ENCODE measurements at places on chromosomes 7 and 10.

- no peak for DNase-seq
These were observed 116.1 kb downstream of the INSYN2A start for GRCh38 chr10:127080317-127080716.

GRCh38 chr7:124930655-124931597, 1.3 kb upstream of the POT1 start:
- DNase-seq, result no peak

GRCh38 chr7:140044251-140044650, 18.5 kb downstream of the PARP12 start:
- no peak for DNase-seq

DNA sequence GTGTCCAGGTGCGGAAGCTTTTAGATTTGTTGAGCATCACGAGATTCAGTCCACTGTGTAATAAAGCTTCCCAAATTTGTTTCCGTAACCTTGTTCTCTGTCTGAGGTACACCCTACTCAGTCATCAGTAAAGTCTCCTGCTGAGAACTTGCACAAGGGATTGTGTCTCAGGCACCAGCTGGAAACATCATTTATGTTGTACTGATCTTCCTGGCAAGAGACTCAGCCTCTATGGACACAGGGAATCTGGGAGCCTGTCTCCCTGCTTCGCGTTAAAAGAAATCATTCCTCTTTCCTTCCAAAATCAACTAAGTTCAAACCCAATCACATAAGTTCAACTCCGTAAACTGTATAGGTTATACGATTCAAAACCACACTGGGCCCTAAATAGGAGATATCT, 336.8 kb downstream of the GPR37 start:
- DNase-seq, result no peak

- DNase-seq, result no peak
These were observed 315.9 kb downstream of the SNX13 start for GRCh38 chr7:17624379-17624778.

- DNase-seq, result peak; percentile 33
These were observed 81.9 kb upstream of the DYNC1I1 start for GRCh38 chr7:95690367-95690947.

DNA sequence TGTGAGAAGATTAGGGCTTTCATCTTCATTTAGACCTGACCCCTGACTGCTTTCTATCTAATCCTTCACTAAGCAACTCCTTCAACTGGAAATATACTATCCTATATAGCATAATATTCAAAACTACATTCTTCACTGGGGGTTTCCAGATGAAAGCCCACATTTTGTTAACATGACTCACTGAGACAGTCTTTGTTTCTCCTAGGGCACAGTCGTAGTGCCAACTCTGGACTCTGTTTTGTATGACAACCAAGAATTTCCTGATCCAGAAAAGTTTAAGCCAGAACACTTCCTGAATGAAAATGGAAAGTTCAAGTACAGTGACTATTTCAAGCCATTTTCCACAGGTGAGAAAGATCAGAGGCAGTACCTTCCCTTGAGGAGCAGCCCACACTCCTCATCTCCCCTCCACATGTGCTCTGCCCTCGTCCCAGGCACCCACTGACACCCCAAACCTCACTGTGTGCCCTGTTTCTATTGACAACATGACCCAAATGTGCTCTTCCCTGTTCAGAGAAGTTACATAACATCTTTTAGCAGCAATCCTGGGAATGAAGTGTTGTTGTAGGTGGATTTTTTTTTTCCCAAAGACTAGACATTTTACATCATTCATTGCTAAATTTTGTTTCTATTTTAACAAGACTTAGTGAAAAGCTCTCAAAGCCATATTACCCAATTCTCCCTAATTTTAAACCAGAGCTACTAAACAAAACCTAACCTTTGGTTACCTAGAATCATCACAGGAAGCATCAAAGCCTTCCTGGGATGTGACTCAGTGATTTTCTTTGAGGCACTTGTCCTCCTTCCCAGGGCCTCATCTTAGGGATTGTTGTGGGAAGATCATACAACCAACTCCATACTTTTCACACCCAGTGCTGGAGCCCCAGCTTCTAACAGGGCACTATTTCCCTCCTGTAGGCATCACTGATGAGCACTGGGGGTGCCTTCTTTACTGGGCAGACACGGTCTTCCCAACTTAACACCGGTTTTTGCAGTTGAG, 10.7 kb downstream of the CYP2E1 start:
- DNase-seq, result no peak

- no peak for DNase-seq
These were observed 108.7 kb upstream of the GLI3 start for GRCh38 chr7:42345478-42346299.

- DNase-seq, result no peak
These were observed 253.1 kb downstream of the FZD1 start for GRCh38 chr7:91517201-91517785.

- DNase-seq, result no peak
These were observed 11.3 kb downstream of the GPRIN2 start for GRCh38 chr10:46544989-46545791.

- no peak for DNase-seq
These were observed 11.2 kb upstream of the SEM1 start for GRCh38 chr7:96720843-96721242.

GRCh38 chr10:30092151-30092790, 32.9 kb upstream of the JCAD start:
- DNase-seq, result no peak

DNA sequence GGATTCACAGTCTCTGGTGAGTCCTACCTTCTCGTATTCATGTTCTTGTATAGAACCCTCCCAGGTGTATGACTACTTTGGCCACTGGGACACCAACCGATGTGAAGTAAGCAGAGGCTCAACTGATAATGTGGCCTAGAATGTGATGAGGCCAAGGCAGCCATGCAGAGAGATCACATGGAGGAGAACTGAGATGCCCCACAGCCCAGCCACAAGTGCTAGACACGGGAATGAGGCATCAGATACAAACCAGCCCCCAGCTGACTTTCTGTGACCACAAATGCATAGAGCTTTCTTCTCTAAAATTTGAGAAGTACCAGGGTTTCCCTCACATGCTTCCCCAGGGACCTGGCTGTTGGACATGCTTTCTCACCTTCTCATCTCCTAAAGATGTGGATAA, 375.7 kb downstream of the CCSER2 start:
- DNase-seq, result no peak

- DNase-seq, result no peak
These were observed 1011.7 kb downstream of the GATA3 start for GRCh38 chr10:9066152-9066551.

- no peak for DNase-seq
These were observed 16.9 kb upstream of the TSPAN14 start for GRCh38 chr10:80437227-80437626.

DNA sequence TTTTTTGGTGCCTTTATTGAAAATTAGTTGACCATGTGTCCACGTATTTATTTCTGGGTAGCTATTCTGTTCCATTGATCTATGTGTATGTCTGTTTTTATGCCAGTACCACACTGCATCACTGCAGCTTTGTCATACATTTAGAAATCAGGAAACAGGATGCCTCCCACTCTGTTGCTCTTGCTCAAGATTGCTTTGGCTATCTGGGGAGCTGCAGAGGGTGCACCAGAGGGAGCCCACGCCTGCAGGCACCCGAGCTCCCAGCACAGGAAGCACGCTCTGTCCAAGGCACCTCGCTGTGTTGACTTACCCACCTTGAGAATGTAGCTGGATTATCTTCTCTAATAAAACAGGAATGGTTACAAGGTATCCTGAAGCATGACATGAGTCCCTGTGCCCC, 301.7 kb downstream of the TCERG1L start:
- DNase-seq, result no peak

DNA sequence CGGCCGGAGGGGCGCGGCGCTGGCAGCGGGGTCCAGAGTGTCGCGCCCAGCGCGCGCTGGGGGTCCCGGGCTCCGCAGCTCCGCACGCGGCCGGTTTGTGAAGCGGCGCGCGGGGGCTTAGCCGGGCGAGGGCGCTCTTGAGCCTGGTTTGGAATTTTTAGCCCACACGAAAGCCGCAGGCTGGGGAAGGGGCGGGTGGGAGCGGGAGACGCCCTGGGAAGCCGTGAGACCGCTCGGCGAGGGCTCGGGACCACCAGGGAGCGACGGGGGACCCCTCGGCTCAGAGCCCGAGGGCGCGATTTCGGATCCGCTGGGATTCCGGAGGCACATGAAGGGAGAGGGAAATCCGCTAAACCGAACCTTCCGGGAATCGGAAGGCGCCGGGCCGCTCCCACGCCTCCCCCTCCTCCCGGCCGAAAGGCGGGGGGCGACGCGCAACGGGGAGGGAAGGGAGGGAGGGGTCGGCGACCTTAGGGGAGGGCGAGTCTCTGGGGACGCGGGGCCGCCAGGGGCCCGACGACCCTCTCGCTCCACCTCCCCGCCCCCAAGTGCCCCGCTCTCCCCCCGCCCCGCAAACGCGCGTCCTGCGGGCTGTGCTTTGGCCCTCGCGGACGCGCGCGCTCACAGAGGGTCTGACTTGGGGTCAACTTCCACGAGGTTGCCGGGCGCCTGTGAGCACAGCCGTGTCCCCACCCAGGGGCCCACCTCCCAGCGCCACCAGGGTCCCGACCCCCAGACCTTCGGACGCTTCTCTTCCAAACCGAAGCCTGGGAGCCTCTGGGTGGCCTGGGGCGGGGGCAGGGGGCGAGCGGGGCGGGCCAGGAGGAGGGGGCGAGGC, 5.1 kb upstream of the ELFN1 start:
- DNase-seq, result peak; percentile 49

GRCh38 chr10:91711885-91712680, 79.2 kb upstream of the PPP1R3C start:
- no peak for DNase-seq

DNA sequence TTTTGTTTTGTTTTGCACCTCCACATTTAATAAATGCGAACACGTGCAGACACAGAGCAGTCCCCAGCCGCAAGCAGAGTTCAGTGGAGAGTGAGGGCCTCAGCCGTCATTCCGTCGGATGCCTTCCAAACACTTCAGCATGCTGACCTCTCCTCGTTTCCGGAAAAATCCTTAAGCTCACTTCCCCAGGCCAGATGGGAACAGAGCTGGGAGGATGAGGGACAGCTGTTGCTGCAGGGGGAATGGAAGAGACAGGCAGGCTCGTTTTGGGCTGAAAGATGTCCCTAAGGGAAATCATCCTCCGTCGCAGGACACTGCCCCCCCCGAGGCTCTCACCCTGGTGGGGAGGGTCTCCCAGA, 17.2 kb upstream of the FGFR2 start:
- DNase-seq, result no peak

DNA sequence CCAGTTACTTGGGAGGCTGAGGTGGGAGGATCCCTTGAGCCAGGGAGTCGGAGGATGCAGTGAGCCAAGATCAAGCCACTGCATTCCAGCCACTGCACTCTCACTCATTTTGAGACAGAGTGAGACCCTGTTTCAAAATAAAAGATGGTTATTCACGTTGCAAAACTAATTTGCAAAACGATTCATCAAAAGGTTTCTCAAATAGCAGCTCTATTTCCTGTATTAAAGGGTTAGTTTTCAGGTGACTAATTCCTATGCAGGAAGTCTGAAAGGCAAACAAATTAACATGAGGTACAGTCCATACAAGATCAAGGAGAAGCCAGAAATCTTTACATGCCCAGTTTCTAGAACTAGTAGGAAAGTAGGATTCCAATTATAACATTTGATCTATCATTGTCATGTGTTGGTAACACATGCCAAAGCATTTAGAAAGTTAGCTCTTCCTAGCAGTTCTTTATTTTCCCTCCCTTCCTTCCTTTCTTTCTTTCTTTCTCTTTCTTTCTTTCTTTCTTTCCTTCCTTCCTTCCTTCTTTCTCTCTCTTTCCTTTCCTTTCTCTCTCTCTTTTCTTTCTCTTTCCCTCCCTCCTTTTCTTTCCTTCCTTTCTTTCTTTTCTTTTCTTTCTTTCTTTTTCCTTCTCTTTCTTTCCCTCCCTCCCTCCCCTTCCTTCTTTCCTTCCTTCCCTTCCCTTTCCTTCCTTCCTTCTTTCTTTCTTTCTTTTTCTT, 49.3 kb downstream of the DENND2A start:
- DNase-seq, result no peak

GRCh38 chr10:113279262-113279661, 273.6 kb upstream of the HABP2 start:
- DNase-seq, result no peak

GRCh38 chr10:3772361-3773171, 12.4 kb downstream of the KLF6 start:
- no peak for DNase-seq

- no peak for DNase-seq
These were observed 176.2 kb downstream of the PRKAG2 start for GRCh38 chr7:151700586-151701165.

GRCh38 chr10:125261491-125262186, 101.3 kb upstream of the CTBP2 start:
- DNase-seq, result no peak

- no peak for DNase-seq
These were observed 263.0 kb upstream of the NEBL start for GRCh38 chr10:21160116-21160515.

DNA sequence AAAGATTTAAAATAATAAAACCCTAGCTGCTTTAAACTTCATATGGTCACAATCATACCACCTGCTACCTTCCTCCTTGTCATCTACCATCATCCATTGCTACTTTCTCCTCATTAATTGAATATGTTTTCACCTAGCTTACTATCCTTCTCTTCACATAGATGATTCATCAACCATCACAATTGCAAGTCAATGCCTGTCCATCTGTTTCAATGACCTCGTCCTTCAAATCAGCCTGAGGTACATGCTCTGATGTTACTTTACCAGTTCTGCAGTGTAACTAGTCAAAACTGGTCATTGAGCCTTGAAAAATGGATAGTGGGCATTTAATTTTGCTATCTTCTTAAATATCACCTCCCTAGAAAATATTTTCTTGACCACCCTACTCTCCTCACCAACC, 164.7 kb downstream of the SEMA3E start:
- DNase-seq, result no peak

DNA sequence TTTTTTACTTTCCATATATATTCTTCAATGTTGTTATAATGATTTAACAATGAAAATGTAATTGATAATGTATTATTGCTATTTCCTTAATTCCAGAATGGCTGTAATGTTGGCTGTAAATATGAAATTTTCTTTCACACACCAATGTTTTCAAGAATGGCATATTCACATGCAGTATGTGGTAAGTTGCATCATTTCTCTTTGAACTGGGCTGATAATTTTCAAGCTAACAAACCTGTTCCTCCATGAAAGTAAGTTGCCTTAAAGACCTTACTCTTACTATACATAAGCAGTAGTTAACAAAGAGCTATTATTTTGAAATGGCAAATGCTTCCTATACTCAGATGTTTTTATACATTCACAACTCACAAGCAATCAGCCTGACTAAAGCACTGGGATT, 154.5 kb downstream of the TMEM168 start:
- no peak for DNase-seq

- DNase-seq, result no peak
These were observed 533.0 kb upstream of the GALNT17 start for GRCh38 chr7:70598976-70599375.

Data from activated CD8-positive, alpha-beta T cell treated with anti-CD3 and anti-CD28 coated beads, Interleukin-2, amount 10 ng/mL, durations not matched to agents 7 days and 5 days (primary cell).